ENCODE measurements at places on chromosomes 6 and 20. TPM values are rescaled to one million over a fixed set of nuclear protein-coding genes. Genes with fewer than 3 reads are reported as not detected.

GRCh38 chr6:71229477-71229876, 59.1 kb upstream of the OGFRL1 start:
- H3K27ac ChIP-seq: no peak overlapping the region
- H3K27me3 ChIP-seq: no peaks in the 10 kb centered on the region
- H3K4me1 ChIP-seq: peaks cover 17% of the 10 kb centered on the region
- H3K4me3 ChIP-seq: no peak overlapping the region
- DNase-seq: no peak

GRCh38 chr6:149209871-149210775, 107.4 kb upstream of the TAB2 start:
- no peaks in the 10 kb centered on the region for H3K4me1 ChIP-seq
- DNase-seq: no peak
- no peaks in the 10 kb centered on the region for H3K36me3 ChIP-seq
- no peak overlapping the region for H3K4me3 ChIP-seq
- H3K27ac ChIP-seq: no peak overlapping the region

DNA sequence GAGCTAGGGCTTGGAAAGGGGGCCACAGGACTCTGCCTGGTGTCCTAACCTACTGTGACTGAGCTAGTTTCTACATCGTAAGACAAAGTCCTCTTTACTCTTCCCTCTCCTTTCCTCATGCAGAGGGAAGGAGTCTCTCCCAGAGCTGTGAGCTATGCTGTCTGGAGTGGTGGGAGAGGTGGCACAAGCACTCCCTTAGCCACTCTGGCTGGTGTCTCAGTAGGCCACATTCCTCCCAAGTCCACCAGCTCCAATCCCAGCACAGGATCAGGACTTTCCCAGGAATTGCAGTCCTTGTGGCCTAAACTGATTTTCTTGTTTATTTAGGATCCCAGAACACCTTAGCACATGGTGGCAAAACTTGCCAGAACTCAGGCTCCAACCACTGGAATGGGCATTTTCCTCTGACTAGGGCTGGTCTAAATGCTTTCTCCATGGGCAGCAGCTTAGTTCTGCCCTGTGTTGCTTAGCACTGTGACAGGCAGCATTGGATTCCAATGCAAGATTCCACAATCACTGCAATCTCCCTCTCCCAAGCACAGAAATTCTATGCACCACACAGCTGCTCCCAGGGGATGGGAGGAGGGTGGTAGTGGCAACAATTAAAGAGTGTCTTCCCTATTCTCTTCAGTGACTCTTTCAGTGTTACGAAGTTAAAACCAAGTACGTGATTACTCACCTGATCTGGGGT, 733.3 kb downstream of the HACE1 start:
- H3K36me3 ChIP-seq: no peaks in the 10 kb centered on the region
- H3K4me3 ChIP-seq: no peak overlapping the region
- no peak for DNase-seq
- no peaks in the 10 kb centered on the region for H3K4me1 ChIP-seq

ARG1 gene
- not detected for total RNA-seq

- H3K4me3 ChIP-seq: no peak overlapping the region
- H3K36me3 ChIP-seq: no peaks in the 10 kb centered on the region
- DNase-seq: no peak
- peak overlapping the region; percentile 61 for H3K27ac ChIP-seq
- peaks cover 31% of the 10 kb centered on the region for H3K4me1 ChIP-seq
Measured at GRCh38 chr6:132131351-132131750, 180.2 kb upstream of the CCN2 start.
